CD4-positive, alpha-beta T cell (primary cell): ENCODE measurements at places on chromosomes 5 and 9. TPM values are rescaled to one million over a fixed set of nuclear protein-coding genes. Genes with fewer than 3 reads are reported as not detected.

PCDHGB6 gene
- total RNA-seq = not detected

NUTM2F gene
- not detected for total RNA-seq

IFNB1 gene
- not detected for total RNA-seq

RGS7BP gene
- total RNA-seq = not detected

SLC22A5 gene
- 4.5 TPM for total RNA-seq

PTGDS gene
- 41.0 TPM for total RNA-seq

GBGT1 gene
- total RNA-seq = 1.3 TPM

WDR41 gene
- 4.2 TPM for total RNA-seq

CCDC183 gene
- 3.0 TPM for total RNA-seq

C9orf153 gene
- total RNA-seq = 1.0 TPM

ZNG1F gene
- 8.9 TPM for total RNA-seq

IFNA13 gene
- total RNA-seq = not detected

INSL4 gene
- not detected for total RNA-seq
